ENCODE measurements at places on chromosomes 5 and 9.

GRCh38 chr5:68565427-68565826, 349.9 kb downstream of the PIK3R1 start:
- DNase-seq, result peak; percentile 4

GRCh38 chr5:91245871-91246270, 137.2 kb downstream of the ARRDC3 start:
- no peak for DNase-seq

GRCh38 chr5:154519359-154519758, 41.3 kb upstream of the HAND1 start:
- no peak for DNase-seq

GRCh38 chr5:68682400-68683160, 411.2 kb upstream of the SLC30A5 start:
- DNase-seq, result no peak

DNA sequence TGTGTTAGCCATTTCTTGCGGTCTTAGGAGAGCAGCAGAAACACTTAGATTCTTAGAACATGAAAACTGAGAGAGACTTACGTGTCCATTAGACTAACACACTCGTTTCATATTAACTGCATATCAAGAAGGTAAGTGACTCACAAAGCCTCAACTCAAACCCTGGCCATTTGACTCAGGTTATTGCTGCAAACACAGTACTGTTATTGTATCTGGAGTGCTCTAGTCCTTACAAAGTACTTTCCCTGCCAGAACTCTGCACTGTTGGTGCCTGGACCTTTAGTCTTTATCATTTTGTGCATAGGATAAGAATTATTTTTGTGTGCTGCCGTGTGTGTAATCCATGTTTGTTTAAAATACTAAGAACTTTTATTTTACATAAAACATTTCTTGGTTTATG, 155.7 kb downstream of the FBXL7 start:
- DNase-seq, result no peak
